ENCODE measurements at places on chromosomes 11 and 22.

- no peak for DNase-seq
Observed at GRCh38 chr22:32334660-32335365, 22.9 kb upstream of the RFPL3 start.

DNA sequence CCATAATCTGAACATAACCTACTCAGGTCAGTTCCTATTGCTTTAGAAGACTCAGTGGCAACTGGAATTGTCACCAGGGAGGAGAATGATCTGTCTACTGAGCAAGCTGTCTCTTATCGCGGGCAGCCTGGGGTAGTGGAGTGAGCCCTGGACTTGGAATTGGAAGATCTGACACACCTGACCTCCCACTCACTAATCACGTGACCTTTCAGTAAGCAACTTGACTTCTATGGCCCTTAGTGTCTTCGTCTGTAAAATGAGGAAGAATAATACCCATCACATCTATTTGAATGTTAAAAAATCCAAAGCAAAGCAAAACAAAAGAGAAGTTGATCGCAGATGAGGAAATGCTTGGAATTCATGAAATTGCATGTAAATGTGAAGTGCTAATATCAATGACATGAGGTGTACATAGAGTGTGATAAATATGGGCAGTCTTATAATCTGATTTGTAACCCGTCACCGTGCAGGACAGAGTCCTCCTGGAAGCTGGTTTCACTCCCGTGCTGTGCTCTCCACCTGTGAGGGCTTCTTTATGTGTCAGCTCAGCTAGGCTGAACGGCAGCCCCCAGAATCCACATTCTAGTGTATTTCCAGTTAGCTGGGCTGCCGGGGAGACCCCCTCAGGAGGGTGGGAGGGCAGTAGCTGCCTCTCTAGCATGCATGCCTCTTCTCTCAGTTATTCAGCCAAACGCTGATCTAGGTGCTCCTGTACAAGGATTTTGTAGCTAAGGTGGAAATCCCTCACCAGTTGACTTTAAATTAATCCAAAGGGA lies 482.9 kb downstream of the OPCML start:
- no peak for DNase-seq

DNA sequence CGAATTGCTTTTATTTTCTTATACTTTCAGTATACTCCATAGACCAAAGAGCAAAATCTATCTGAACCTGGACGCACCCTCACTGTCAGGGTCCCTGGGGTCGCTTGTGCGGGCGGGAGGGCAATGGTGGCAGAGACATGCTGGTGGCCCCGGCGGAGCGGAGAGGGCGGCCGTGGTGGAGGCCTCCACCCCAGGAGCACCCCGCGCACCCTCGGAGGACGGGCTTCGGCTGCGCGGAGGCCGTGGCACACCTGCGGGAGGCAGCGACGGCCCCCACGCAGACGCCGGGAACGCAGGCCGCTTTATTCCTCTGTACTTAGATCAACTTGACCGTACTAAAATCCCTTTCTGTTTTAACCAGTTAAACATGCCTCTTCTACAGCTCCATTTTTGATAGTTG lies 1077.4 kb downstream of the BRD1 start:
- DNase-seq, result no peak

GRCh38 chr11:77044356-77044755 lies 10.2 kb downstream of the B3GNT6 start:
- DNase-seq, result no peak

DNA sequence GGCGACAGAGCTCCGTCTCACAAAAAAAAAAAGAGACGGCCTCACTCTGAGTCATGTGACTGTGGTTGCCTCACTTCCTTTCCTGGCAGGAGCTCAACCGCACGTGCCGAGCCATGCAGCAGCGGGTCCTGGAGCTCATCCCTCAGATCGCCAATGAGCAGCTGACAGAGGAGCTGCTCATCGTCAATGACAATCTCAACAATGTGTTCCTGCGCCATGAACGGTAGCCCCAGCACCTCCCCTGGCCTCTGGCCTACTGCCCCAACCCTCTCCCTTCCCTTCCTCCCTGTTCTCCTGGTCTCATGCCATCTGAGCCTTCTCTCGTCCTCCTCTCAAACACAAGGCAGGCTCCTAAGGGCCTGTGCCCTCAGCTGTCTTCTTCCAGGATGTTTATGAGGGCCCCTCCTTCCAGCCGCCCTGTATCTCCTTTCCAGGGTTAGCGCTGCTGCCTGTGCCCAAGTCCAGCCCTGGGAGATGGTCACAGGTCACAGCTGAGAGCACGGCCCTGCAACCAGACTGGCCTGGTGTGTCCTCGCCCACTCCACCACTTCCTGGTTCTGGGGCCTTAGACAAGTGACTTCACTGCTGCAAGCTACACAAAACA lies 30.7 kb downstream of the TOM1 start:
- no peak for DNase-seq

DNA sequence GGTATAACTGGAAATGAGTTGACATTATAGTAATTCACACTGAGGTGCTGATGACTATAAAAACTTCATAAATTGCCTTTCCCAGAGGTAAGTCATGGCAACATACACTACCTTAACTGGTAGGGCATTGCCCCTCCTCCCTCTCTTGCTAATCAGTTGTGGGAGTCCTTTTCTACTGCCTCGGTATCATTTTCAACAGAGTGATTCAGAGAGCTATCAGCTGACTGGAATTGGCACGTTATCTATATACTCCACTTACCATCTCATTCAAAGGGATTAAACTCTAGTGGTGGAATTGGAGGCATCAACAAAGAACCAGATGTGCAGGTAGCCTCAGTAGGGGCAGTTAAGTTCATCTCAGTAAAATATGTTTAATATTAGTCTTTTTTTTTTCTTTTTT lies 8.0 kb upstream of the NUP160 start:
- DNase-seq, result no peak

- no peak for DNase-seq
Observed at GRCh38 chr11:118217575-118217974, 7.2 kb downstream of the JAML start.

DNA sequence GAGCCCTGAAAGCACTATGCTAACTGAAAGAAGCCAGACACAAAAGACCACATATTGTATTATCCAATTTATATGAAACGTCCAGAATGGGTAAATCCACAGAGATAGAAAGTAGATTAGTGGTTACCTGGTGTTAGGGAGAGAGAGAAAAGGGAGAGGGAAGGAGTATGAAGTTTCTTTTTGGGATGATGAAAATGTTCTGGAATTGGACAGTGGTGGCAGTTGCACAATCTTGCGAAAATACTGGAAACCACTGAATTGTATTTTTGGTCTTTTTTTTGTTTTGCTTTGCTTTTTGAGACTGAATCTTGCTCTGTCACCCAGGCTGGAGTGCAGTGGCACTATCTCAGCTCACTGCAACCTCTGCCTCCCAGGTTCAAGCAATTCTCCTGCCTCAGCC lies 63.5 kb downstream of the MRTFA start:
- DNase-seq, result no peak

- DNase-seq, result no peak
Observed at GRCh38 chr11:120420572-120420971, 84.4 kb downstream of the ARHGEF12 start.

DNA sequence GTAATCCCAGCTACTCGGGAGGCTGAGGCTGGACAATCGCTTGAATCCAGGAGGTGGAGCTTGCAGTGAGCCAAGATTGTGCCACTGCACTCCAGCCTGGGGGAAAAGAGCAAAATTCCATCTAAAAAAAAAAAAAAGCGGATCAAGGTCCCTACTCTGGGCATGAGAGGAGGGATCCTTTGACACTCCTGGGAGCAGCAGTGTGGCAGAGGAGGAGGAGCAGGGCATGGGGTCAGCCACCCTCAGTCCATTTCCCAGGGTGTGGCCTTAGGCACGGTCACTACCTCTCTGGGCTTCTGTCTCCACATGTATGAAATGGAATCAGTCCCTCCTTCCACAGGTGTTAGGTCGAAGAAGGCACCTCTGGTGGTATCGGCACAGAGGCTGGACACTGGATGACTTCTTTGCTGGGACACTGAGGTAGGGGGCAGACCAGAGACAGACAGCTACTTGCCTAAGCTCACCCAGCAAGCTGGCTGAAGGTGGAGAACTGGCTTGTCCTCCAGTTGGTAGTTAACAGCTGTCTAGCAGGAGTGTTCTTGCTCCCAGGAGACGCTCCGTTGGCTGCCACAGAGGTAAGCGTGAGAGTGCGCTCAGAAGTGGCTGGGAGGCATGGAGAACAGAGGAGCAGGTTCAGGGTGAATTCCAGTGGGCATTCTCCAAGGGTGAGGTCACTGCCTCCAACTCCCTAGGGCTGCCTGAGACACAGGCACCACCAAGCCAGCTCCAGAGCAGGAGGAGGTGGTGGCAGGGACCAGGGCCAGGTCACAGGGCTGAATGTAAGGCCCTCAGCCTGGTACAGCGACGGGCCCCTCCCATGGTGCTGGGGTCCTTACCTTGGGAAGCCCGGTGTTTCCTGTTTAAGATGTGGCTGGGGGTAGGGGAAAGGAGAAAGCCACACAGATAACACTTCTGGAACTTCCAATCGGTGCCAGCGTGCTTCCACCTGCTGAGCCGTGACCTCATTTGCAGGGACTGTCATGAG lies 19.5 kb downstream of the TXN2 start:
- DNase-seq, result no peak

- no peak for DNase-seq
Observed at GRCh38 chr11:74612877-74613276, 20.5 kb downstream of the POLD3 start.

GRCh38 chr22:29434288-29434687 lies 4.1 kb upstream of the RFPL1 start:
- no peak for DNase-seq

- no peak for DNase-seq
Observed at GRCh38 chr11:87466223-87466622, 428.5 kb downstream of the TMEM135 start.

DNA sequence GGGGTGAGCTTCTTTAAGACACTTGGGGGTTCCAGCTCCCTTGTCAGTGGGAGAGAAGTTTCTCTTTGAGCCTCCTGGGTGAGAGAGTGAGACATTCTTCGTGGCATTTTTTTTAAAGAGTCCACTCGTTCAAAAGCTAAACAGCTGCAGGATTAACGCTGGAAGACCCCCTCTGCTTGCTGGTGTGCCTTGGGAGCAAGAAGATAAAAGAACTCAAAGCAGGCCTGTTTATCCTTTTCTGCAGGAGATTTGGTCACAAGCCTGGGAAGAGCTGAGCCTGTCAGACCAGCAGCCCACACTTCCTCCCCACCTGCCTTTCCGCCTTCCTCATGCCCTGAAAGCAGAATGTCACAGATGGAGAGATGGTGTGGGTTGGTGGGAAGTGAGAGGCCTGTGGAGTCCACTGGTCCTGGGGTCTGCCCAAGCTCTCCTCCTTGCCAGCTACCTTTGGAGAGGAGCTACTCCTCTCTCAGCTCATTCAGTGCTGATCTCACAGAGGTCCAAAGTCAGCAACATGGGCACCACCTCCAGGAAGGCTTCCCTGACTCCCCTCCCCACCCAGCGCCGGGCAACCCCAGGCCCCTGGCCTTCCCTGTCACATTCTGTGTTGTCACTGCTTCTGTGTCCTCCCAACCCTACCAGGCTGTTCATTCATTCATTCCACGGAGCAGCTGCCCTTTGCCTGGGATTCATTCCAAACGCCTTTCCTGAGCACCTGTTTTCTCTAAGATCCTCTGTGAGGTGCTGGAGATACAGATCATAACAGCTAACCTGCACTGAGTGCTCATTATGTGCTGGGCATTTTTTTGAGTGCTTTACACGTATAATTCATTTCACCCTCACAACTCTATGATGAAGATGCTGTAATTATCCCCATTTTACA lies 6.7 kb downstream of the GDPD5 start:
- DNase-seq, result no peak

DNA sequence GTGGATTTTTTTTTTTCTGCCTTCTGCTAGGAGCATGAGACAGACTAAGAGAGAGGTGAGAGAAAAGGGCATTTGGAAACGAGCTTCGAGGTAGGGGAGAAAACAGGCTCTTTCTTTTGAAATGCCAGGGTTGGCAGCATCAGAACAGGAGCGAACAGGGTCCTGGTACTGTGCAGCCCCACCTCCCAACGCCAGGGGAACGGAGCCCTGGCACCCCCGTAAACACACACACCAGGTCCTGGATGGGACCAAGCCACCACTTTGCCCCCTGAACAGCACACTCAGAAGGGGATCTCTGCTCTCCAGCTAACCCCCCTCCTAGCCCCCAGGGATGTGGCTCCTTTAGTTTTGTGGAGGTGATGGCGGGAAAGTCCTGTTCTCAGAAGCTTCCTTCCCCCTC lies 127.1 kb downstream of the CTTN start:
- no peak for DNase-seq

DNA sequence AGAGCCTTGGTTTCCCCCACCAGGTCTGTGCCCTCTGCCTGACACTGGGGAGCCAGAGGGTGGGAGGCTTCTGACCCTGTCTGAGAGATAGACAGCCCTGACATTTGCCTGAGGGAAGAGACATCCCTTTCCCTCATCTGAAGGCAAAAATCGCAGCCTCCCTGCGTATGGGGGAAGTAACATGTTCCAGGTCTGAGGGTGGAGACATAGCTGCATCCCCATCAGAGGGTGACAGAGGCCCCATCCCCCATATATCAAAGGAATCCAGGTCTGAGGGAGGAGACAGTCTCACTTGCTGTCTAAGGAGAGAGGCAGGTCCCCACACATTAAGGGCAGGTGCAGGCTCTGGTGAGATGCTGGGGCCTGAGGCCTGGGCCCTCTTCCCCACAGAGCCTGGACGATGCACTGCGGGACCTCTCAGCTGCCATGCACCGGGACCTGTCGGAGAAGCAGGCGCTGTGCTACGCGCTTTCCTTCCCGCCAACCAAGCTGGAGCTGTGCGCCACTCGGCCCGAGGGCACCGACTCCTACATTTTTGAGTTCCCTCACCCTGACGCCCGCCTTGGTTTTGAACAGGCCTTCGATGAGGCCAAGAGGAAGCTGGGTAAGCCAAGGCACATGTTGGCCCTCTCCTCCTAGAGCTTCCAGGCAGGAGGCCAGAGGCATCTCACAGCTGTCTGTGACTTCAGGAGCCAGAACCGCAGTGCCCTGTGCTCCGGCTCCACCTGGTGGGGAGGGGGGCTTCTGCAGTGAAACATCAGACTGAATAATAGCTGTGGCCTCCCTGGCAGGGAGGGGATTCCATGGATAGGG lies 16.1 kb upstream of the RELT start:
- peak; percentile 30 for DNase-seq
